ENCODE measurements at places on chromosomes 11 and 22.
A peak's percentile ranks its signal among the peaks of the same experiment; 100 is the strongest.

DNA sequence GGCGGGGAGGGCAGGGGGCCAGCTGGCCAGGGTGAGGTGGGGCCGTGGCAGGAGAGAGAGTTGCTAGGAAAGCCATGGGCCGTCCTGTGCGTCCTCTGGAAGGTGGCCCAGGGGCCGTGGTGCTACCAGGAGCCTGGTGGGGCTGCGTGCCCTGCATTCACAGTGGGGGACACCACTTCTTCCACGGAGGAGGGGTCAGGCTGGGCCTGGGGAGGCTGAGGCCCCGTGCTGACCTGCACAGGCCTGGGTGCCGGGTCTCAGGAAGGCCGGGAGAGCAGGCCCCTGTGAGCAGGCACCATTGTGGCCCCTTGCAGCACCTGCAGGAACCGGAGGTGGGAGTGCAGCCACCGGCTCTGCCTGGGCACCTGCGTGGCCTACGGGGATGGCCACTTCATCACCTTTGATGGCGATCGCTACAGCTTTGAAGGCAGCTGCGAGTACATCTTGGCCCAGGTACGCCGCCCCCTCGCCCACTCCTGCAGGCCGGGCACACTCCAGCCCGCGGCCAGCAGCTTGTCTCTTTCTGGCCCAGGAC lies 12.0 kb downstream of the MUC5B start:
- DNase-seq = no peak

- DNase-seq = no peak
Observed at GRCh38 chr22:20926243-20926642, 9.0 kb downstream of the CRKL start.

GRCh38 chr22:36331912-36332622 lies 55.7 kb downstream of the MYH9 start:
- peak; percentile 65 for DNase-seq

DNA sequence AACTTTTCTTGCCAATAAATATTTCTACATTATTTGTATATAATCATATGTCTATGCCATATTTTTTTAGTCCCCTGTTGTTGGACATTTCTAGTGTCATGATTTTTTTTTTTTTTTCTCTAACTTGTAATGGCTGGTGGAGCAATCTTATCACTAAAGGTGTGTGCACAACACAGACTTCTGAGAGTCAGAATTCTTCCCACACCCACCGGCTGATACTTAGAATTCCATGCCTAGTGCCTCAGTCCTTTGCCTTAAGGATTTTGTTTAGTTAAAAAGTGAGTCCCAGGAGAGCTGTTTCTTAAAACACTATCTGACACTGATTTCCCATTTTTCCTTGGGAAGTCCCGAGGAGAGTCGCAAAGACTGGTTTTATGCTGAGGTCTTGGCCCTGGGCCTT lies 87.7 kb upstream of the BARX2 start:
- no peak for DNase-seq

GRCh38 chr11:45907911-45908370 lies 870 bp upstream of the FREY1 start:
- no peak for DNase-seq

GRCh38 chr22:23233084-23233531 lies 52.8 kb downstream of the BCR start:
- no peak for DNase-seq

DNA sequence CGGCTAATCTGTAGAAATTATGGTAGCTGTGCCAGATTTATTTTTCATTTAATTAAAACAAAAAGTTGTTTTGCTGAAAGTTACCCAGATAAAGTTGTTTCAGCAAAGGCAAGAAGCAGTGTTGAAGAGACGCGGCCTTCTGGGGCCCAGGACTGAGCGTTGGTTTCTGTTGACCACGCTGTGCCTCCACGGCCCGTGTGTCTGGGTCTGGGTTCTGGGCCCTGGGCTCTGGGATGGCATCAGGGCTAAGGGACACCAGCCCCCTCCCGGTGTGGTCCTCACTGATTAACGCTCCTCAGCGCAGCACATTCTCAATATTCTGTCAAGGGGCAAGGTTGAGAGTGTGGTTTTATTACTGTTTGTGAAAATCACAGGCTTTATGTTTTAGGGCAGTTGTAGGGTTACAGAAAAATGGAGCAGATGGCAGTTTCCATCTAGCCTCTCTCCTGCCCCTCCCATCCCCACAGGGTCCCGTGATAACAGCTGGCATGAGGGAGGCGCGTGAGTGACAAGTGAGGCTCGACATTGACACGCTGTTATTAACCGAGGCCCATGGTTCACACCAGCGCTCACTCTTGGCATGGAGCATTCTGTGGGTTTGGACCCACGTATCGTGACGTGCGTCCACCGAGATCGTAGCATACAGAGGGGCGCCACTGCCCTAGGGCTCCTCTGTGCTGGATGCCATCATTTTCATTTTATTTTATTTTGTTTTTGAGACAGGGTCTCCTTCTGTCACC lies 1231.4 kb downstream of the BRD1 start:
- DNase-seq = no peak

- DNase-seq = no peak
Observed at GRCh38 chr11:2904153-2905052, 18.8 kb upstream of the CDKN1C start.

- DNase-seq = no peak
Observed at GRCh38 chr11:134647066-134647743, 235.2 kb upstream of the B3GAT1 start.

- no peak for DNase-seq
Observed at GRCh38 chr11:1744891-1745700, 5.3 kb downstream of the IFITM10 start.

GRCh38 chr11:133516845-133517244 lies 15.5 kb downstream of the OPCML start:
- DNase-seq = no peak

GRCh38 chr11:78952890-78953289 lies 378.2 kb upstream of the NARS2 start:
- DNase-seq = no peak

- DNase-seq = peak; percentile 83
Observed at GRCh38 chr11:70367071-70367470, 31.3 kb upstream of the CTTN start.

GRCh38 chr11:134592391-134592990 lies 180.4 kb upstream of the B3GAT1 start:
- DNase-seq = peak; percentile 7

GRCh38 chr11:75478783-75479596 lies 46.0 kb upstream of the KLHL35 start:
- DNase-seq = no peak

- DNase-seq = no peak
Observed at GRCh38 chr22:37274380-37274862, 7.9 kb upstream of the CYTH4 start.

- DNase-seq = no peak
Observed at GRCh38 chr11:72229925-72230763, 5.6 kb downstream of the INPPL1 start.

- DNase-seq = no peak
Observed at GRCh38 chr11:121104312-121104762, 3.3 kb downstream of the TECTA start.

- no peak for DNase-seq
Observed at GRCh38 chr11:69866648-69867047, 47.4 kb upstream of the FGF3 start.

DNA sequence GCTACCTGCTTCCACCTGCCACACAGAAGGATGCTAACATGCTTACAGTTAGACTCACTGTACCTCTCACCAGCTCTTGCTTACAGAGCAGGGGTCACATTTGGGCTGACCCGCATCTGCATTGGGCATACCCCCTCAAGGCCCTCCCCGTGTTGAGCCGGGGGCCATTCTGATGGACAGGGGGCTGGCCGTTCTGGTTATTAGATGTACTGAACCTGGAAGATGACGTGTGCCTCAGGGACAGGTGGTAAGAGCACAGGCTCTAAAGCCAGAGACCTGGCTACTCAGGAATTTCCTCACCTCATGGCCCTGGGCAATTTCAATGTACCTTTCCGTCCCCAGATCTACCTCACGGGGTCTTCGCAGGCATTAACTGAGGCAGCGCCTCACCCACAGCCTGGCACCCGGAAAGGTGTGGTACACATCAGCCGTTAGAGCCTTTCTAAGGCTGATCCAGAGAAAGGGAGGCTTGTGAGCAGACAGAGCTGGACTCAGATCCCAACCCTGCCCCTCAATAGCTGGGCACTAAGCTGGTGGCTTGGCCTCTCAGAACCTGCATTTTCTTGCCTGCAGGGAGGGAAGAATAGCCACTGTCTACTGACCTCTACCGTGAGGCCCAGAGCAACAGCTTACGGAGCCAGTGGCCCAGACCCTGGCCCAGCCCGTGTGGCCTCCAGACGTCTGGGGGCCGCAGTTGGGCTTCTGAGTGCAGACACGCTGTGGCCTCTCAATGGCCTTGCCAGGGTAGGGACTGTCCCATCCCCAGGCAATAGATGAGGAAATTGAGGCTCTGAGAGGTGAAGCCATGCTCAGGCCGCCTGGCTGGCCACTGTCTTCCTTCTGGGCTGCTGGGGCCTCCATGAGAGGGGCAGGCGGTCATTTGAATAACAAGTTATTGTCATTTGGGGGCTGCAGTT lies 100.6 kb downstream of the MORC2 start:
- DNase-seq = no peak

- DNase-seq = peak; percentile 54
Observed at GRCh38 chr11:59053387-59053786, 32.7 kb upstream of the GLYATL1B start.

DNA sequence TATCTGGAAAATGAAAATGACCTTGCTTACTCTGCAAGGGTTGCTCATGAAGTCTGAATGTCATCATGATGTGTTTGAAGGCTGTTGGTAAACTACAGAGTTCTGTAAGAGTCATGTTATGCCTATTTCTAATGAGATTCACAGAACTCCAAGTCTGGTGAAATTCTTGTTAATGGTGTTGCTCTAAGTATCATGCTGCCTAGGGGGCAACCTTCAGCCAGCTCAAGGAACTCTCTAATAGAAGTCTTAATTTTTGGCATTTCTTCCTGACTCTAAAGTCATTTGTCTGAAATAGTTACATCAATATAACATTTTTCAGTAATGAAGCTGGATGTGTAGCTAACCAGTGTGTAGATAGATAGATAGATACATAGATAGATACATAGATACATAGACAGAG lies 302.8 kb downstream of the FAT3 start:
- no peak for DNase-seq

DNA sequence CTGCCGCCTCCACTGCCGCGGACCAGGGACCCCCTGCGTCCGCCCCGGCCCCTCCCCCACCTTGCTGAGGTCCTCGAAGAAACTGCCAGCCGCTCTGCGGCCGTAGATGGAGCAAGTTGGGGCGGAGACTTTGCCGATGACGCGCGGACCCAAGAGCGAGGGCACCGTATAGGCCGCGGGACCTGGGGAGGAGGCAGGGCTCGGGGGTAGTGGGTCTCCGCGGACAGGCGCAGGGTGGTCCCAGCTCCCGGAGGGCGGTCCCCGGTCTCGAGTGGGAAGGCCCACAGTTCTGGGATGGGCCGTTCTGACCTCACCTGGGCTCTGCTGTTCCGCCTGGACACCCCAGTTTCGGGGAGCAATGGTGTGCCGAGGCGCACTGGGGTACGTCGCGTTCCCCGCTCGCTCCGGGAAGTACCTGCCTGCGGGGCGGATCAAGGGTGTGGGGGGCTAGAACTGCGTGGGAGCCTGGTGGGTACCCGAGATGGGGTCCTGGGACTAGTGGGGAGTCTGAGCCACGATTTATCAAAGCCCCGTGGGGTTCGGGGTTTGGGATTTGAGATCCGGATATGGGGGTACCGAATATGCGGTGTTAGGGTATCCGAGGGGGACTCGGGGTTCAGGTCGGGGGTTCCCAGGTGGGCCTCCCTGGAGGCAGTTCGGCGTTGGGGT lies 1.2 kb upstream of the TYMP start:
- peak; percentile 90 for DNase-seq

- peak; percentile 49 for DNase-seq
Observed at GRCh38 chr11:102345904-102346303, 1.1 kb upstream of the BIRC2 start.

DNA sequence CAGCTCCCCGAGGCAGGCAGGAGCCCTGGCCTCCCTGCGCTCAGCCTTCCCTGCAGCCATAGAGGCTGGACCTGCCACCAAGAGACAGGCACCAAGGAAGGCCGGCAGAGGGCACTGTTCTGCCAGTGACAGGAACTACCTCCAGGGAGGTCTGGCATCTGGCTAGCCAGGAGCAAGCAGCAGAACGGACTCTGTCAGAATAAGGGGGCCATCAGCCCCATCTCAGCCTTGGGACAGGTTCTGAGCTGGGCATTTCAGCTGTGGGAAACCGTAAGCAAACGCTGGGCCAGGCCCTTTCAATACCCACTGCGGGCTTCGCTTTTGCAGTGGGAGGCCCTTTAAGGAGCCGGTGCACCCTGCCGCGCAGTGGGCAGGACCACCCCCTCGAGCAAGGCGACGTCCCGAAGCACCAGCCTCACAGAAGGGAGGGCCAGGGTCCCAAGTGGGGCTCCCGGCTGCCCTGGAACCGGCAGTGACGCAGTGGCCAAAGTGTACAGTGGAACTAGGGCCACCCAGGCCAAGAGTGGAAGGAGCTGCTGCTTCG lies 18.2 kb downstream of the IFT27 start:
- DNase-seq = peak; percentile 70

GRCh38 chr11:7967097-7967496 lies 1.9 kb upstream of the NLRP10 start:
- peak; percentile 6 for DNase-seq

DNA sequence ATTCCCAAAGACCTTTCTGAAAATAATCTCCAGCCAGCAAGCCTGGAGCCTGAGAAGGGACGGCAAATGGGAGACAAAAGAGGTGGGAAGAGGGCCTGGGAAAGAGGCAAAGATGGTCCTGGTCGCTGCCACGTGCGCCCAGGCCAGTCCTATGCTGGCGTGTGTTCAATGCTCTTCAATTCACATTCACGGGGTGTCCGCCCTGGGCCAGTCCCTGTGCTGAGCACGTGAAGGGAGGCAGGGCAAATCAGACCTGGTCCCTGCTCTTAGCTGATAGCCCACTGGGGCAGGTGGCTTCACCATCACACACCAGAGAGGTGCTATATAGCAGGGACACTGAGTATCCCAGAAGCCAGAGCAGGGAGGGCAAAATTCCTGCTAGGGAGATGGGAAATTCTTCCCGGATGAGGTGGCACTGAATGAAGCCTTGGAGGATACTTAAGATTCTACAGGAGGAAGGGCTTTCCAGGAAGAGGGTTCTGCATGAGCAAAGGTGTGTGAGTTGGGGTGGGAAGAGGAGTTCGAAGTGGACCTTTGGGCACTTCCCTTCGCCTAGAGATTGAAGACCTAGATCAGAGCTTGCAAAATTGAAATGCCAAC lies 148.2 kb downstream of the CHST1 start:
- no peak for DNase-seq

GRCh38 chr22:25878933-25879332 lies 136.9 kb downstream of the MYO18B start:
- DNase-seq = no peak

GRCh38 chr11:94934846-94935245 lies 38.5 kb downstream of the CWC15 start:
- peak; percentile 22 for DNase-seq

- DNase-seq = no peak
Observed at GRCh38 chr11:122732342-122733315, 77.1 kb downstream of the UBASH3B start.

DNA sequence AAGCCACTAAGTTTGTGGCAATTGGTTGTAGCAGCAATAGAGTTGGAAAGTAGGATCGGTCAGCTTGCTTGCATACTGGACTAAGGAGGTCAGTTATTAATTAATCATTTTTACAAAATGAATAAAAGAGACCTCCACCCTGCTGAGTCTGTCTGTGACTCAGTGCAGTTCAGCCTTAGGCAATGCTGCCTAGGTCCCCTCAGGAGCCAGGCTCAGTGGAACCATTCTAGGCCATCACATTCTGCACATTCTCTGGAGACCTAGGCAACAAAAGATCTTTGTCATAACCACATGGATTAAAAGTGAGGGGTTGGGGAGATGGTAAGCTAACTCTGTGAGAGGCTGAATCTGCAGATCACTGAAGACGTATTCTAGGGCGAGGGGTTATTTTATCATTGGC lies 178.7 kb upstream of the CADM1 start:
- DNase-seq = no peak

- no peak for DNase-seq
Observed at GRCh38 chr11:578276-579035, 2.2 kb downstream of the PHRF1 start.
